ENCODE measurements at places on chromosomes 7 and 10.

DNA sequence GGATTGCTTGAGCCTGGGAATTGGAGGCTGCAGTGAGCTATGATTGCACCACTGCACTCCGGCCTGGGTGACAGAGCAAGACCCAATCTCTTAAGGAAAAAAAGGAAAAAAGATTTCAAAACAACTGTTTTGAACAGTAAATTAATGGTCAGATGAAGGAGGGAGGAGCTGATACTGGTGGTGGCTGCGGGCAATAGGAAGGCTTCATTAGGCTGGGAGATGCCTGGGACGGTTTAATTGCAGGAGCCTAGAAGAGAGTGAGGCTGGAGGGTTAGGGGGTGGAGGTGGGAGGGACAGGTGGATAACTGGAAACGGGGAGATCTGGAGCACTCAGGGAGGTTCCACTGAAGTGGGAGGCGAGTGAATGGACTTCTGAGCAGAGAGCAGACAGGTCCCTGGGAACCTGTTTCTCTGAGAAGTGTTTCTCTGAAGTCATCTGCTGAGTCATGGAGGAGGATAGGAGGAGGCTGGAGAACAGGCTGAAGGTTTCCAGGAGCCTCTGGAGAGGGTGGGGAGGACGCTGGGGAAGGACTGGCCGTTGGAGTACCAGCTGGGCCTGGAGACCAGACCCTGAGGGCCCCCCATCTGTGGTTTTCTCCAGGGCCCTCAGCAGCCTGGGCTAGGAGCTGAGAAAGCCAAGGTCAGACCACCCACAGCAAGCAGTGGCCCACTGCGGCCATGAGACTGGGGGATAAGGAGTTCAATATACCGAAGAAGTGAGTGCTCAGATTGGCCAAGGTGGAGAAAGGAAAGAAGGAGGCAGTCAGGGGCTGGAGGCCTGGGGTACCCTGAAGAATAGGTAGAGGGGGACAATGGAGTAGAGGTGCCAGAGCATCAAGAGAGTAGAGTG is 14.4 kb upstream of the YWHAG start:
- DNase-seq: no peak

DNA sequence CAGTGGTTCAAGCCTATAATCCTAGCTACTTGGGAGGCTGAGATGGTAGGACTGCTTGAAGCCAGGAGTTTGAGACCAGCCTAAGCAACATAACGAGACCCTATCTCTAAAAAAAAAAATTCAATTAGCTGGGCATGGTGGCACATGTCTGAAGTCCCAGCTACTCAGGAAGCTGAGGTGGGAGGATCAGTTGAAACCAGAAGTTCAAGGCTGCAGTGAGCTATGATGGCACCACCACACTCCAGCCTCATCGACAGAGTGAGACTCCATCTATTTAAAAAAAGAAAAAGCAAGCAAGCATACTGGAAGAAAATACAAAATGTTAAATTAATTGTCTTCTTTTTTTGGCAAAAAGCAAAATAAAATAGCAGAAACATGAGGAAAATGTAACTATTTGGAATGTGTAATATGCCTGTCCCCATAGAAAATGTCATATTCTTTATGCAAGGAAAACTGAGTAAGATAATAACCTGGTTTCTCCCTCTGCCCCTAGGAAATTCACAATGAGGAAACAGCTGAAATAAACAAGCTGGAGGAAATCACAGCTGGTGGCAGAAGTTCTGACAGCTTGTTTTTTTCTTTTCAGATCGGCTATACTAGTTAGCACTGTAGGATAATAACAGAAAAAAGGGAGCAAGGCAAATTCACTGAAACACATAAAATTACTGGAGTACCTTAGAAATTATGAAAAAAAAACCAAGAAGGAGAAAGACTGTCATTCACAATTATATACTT is 48.5 kb downstream of the HERPUD2 start:
- no peak for DNase-seq

- no peak for DNase-seq
Measured at GRCh38 chr7:1144269-1144771, 15.7 kb downstream of the ZFAND2A start.

GRCh38 chr10:21144047-21144446 is 246.9 kb upstream of the NEBL start:
- DNase-seq: no peak

DNA sequence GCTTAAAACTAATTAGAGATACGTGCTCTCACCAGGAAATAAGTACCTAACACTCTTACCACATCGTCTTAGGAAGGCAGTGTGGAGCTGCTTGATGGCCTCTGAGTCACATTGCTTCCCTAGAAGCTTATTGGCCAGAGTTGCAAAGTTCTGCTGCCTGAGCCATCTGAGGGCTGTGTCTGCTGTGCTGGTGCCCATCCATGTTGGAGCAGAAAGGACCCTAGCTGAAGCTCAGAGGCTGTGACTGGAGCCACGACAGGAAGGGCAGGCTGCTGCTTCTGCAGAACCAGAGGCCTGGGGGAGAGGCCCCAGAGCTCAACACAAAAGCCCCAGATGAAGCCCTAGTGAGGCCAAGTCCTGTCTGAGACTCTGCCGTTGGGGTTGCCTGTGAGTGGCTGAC is 64.8 kb upstream of the IGFBP3 start:
- no peak for DNase-seq

GRCh38 chr10:44961230-44961571 is 1.6 kb downstream of the RASSF4 start:
- DNase-seq: no peak

- no peak for DNase-seq
Measured at GRCh38 chr10:117204316-117204715, 7.0 kb downstream of the KCNK18 start.

DNA sequence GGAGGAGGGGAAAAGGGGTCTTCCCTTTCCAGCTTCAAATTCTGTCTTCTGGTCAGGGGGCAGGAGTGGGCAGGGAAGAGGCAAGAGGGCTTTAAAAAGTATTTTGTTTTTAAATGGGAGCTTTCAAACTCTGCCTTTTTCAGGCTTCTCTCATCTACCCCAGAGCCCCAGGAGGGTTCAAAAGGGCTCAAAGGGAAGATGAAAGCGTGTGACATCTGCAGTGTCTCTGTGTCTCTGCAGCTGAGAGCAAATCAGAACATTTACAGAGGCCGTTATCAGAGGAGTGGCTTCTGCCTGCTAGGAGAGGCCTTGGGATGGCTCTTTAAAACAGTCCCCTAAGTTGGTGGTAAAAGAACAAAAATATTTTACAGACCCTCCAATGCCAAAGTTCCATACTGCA is 30.3 kb downstream of the TRIM8 start:
- no peak for DNase-seq

DNA sequence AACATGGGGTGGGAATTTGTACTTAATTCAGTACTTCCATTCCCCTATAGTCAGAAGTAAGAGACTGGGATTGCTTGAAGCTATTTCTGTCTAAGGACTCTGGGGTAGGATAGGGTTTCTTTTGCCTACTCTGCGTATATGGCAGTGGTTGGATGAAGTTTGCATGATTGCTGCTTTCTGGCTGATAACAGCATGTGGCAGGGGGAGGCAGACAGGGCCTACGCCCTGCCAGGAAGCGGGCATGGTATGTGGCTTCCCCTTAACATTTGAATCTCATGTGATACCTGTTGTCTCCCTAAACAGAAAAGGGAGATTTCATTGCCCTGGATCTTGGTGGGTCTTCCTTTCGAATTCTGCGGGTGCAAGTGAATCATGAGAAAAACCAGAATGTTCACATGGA is 57.1 kb downstream of the TACR2 start:
- DNase-seq: no peak

DNA sequence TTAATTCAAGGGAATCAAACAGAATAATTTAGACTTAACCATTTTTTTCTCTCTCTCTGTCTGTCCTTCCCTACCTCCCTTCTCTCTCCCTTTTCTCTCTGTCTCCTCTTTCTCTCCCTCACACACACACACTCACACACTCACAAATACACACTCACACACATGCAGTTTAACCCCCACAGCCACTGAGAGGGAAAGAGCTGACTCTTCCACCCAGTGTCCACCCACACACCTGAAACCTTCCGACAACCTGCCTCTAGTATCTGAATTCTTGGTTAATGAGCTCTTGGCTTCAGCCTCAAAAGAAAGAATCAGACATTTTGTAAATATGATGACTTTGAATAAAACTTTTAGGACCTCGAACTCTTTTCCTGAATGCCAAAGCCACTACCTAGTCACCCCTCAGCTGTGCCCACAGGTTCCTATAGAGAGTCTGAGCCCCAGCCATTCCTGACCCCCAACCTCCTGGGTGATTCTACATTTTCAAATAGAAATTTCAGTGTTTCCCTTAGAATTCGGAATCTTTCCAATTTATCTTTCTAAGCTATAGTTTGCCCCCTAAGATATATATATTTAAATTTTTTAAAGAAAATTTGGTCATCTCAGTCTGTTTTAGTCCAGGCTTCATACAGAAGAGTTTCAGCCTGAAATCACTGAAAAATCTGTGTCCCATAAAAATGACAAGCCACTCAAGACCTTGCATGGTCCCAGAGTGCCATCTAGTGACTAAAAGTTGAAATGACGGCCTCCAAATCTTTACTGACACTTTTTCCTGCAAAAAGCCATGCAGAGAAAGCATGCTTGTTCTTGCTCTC is 202.8 kb downstream of the IPMK start:
- DNase-seq: no peak

GRCh38 chr7:28988091-28988490 is 30.0 kb upstream of the TRIL start:
- DNase-seq: no peak

- DNase-seq: no peak
Measured at GRCh38 chr7:129574487-129574886, 37.0 kb upstream of the NRF1 start.

DNA sequence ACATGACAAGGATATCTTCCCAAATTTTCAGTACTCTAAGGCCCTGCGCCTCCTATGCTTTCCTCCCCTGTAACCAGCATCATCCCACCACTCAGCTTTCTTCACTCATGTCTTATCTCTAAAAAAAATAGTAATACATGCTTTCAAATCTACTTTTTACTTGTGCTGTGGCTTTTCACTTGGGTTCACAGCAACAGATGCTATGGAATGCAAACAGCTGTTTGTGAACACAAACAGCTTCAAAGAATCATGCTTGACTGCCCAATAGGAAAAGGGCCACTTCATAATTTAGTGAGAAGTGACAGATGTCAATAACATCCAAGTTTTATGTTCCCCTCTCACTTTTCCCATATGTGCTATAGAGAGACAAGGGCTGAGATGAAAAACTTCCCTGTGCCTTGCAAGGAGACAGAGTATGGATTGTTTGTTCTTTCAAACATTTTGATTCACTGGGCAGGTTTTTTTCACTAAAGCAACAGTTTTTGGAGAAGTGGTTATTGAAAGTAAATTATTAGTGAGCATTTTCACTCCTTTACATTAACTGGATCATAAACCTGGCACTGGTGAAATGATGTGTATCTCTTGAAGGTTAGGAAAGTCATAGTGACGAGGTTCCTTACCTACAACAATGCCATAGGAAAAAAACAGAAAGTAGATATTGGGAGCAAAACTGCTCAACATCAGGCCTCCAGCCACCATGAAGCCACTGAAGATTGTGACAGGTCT is 37.3 kb downstream of the SLC16A9 start:
- DNase-seq: no peak

DNA sequence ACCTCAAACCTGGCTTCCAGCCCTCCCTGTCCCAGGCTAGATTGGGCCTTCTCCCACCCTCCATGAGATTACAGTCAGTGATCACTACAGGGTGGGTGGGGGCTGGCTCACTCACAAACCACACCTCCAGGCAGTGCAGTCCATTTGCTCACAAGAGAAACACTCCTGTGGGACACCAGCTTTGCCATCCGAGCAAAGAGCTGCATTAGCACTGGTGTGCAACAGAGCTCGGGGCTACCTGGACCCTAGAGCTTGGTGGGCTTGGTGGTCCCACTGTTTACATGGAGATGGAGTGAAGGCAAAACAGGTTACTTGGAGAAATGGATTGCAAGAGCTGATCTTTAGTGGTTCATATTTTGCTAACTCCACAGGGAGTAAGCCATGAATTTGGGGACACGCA is 451.7 kb upstream of the ZMIZ1 start:
- DNase-seq: no peak

- no peak for DNase-seq
Measured at GRCh38 chr10:51156926-51157325, 82.6 kb downstream of the PRKG1 start.

DNA sequence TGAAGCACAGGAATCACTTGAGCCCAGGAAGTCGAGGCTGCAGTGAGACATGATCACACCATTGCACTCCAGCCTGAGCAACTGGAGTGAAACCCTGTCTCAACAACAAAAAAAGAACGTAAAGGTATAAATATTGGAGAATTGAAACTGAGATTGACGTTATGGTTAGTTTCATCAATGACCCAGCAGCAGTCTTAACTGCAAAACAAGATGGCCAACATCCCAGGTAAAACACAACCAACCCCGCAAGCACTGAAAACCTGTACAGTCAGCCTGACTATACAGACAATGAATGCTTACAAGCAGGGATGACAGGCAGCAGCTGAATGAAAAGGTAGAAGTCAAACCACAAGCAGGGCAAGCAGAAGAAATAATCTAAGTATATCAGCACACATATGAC is 34.7 kb downstream of the WAPL start:
- DNase-seq: peak; percentile 12

- DNase-seq: peak; percentile 23
Measured at GRCh38 chr10:22823109-22823508, 104.7 kb upstream of the ARMC3 start.

GRCh38 chr7:45244981-45245380 is 87.4 kb downstream of the RAMP3 start:
- no peak for DNase-seq

GRCh38 chr10:60397792-60398191 is 8.1 kb upstream of the ANK3 start:
- no peak for DNase-seq

DNA sequence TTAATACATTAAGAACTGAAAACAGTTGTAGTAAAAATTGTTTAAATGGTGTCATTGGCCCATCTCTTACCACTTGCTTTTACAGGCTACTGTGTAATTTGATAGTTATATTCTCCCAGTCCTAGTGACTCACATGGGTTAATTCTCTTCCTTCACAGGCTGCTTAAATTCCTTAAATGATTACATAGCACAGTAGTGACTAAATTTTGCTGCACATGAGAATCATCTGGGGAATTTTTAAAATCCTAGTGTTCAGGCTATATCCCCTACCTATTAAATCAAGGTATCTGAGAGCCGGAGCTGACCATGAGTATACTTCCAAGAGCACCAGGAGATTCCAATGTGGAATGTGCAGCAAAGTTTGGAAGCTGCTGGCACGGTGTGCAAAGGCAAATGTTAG is 45.3 kb upstream of the ZNF800 start:
- no peak for DNase-seq

DNA sequence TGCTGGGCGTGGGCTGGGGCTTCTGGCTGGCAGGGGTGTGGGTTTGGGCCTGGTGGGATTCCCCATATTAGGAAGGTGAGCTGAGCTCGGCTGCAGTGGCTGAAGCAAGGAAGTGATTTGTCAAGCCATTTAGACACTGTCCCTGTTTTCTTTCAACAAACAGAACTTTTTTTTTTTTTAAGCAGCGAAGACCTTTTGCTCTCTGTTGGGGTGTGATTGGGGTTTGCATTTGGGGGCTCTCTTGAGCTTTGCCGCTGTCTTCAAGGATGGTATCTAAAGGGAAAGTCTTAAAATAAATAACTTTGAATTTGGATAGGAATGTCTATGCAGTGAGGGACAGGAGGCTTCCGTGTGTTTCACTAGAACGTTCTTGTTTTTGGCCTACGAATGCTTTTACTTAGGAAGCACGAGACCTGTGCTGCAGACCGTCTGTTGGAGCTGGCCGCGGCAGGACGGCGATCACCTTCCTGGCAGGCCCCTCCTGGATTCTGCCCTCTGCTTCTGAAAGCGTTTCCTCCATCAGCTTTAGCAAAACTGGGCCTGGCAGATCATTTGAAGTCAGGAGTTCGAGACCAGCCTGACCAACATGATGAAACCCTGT is 43.9 kb downstream of the FOXK1 start:
- no peak for DNase-seq
